AG09309 (cell line): ENCODE measurements at places on chromosomes 3 and 15.

DNA sequence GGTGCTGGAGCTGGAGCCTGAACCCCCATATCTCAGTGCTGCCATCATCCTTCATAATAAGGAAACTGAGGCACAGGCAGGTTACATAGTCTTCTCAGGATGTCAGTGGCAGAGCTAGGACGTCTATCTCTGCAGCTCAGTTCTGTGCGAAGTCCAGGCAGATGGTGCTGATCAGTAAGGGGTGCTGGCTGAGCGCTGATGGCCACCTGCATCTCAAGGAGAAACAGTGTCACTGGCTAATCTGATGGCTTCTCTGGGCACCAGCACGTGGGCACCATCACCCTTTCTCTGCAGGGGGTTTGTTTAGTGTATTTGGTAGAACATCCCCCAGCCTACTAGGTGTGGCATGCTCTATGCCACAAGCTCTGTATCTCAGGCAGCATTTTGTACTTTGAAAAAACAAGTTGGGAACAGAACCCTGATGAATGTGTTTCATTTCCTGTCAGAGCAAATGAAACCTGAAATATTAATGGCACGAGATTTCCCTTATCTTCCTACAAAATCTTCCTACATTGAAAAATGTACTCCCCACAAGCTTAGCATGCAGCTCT, 35.1 kb downstream of the APBA2 start:
- DNase-seq, result no peak

- DNase-seq, result no peak
Measured at GRCh38 chr15:85581495-85581894, 201.1 kb downstream of the AKAP13 start.

GRCh38 chr3:56173601-56174000, 294.7 kb downstream of the ERC2 start:
- DNase-seq, result no peak

- no peak for DNase-seq
Measured at GRCh38 chr15:66071160-66071920, 182.2 kb downstream of the MEGF11 start.

DNA sequence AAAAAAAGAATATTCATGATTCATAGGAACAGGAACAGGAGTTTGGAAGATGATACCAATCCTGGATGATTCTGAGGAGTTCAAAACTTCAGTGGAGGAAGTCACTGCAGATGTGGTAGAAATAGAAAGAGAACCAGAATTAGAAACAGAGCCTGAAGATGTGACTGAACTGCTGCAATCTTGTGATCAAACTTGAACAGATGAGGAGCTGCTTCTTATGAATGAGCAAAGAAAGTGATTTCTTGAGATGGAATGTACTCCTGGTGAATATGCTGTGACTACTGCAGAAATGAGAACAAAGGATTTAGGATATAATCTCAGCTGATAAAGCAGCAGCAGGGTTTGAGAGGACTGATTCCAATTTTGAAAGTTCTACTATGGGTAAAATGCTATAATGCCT, 72.7 kb downstream of the GSK3B start:
- peak; percentile 4 for DNase-seq

DNA sequence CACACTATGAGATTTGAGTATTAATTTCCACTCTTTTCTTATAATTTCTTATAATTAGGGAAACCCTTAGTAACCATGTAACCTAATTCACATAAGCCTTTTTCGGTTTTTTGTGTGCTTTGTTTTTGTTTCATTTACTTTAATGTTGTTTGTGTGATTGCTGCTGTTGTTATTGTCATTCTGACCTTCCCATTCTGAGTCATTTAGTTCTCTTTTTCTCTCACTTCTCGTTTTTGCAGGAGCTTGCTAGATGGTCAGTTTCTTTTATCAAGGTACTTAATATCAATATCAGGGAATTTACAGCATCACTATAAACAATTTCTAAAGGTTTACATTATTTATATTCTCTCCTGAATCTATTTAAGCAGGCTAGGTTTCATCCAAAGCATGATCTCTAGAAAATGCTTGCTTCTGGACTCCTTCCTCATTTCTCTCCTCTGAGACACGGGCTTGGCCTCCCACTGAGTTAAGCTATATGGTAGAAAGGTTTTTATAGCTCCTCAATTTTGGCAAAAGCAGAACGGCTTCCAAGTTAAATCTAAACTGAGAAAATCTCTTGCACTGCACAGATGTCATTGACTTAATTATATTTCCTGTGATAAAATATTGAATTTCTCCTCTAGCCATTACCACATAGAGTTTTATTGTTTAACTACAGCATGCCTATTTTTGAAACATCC, 534.2 kb downstream of the NSUN3 start:
- DNase-seq, result no peak

- DNase-seq, result no peak
Measured at GRCh38 chr15:88701561-88702095, 62.8 kb downstream of the ISG20 start.

DNA sequence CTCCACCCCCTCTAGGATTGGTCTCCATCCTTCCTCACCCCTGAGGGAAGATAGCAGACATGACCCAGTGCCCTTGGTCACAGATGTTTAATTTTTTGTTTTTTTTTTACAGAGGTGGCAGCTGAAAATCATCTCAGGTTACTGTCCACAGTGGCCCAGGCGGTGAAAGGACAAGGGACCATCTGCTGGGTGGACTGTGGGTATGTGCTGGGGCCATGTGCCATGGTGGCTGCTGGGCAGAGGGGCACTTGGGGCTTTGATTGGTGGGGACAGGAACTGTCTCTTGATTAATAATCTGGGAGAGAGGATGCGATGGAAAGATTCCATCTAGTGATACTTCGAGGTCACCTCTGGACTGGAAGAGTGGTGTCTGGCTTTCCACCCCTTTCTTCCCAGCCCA, 25.4 kb downstream of the PDIA5 start:
- DNase-seq, result no peak

DNA sequence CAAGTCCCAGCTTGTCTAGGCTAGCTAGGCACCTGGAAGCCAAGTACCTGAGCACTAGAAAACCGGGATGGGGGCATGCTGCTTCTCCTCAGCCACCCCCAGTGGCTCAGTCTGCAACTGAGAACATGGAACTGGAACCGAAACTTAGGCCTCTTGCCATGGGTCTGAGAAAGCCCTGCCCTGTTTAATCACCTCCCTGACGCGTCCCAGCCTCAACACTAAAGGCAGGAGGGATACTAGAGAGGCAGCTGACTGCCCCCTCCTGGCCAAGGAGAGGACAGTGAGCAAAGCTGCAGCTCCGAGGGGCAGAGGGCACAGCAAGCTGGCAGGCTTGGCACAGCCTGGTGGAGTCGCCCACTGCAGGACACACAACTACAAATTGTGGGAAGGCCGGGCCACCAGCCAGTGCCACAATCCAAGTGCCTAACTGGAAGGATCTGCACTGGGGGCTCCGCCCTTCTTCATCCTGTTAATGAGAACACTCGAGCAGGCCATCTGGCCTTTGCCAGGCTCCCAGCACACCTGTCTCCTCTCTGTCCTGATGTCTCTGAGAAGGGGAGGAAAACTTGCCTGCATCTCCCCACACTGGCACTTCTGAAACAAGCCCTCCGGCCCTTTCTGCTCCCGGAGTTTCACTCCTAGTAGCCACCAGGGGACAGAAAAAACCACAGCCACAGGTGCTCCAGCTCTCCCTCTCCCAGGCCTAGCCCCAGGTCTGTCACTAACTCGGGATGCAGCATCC, 53.7 kb downstream of the BDH1 start:
- no peak for DNase-seq

- DNase-seq, result no peak
Measured at GRCh38 chr15:57738734-57739237, 32.3 kb downstream of the POLR2M start.

- DNase-seq, result no peak
Measured at GRCh38 chr3:173641696-173642095, 244.2 kb downstream of the NLGN1 start.

DNA sequence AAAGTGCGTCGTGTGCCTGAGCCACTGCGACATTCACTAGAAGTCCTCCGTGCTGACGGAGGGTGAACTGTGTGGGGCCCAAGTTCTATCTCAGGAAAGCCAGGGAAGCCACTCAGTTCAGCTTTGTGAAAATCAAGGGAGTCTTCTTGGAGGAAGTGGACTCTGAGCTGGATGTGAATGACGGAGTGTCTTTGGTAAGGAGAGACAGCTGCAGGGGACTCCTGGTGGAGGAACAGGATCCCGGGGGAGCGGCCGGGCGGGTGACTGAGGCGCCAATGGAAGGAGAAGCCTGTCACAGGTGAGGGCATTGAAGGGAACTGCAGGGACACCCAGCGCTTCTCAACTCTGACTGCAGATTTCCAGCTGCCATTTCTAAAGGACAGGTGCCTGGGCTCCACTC, 75.6 kb downstream of the APBA2 start:
- no peak for DNase-seq

DNA sequence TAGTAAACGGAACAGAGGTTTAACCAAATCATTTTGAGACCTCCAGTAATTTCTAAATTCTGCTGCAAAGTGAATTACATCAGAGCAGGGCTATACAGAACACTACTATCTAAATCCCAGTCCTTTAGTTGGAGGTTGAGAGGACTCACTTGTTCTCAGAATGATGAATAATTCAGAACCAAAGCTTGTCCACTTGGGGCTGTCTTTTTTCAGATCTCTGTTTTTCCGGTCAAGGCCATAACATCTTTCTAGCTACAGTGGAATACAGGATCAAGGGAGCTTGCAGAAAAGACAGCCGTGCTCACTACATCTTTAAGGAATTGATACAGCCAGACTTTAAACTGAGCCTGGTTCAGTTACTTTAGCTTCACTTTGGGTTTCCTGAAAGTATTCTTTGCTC, 194.5 kb downstream of the EFHB start:
- DNase-seq, result no peak

- no peak for DNase-seq
Measured at GRCh38 chr15:72858205-72858604, 74.6 kb upstream of the ADPGK start.

DNA sequence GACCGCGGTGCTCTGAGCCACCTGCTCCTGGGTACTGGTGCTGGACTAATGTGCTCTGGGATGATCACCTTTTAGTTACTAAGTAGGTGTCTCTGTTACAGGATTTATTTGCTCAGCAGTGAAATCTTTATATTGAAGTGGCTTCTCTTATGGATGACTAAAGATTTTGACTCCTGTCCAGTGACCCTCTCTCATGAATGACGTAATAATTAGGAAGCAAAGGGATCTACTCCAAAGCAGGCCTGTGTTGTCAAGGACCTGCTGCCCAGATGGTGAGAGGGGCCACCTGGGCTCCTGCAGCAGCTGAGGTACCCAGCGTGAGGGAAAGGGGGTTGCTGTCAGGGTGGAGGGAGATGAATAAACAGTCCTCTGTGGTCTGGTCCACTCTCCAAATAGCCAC, 263.6 kb downstream of the GABRG3 start:
- no peak for DNase-seq

DNA sequence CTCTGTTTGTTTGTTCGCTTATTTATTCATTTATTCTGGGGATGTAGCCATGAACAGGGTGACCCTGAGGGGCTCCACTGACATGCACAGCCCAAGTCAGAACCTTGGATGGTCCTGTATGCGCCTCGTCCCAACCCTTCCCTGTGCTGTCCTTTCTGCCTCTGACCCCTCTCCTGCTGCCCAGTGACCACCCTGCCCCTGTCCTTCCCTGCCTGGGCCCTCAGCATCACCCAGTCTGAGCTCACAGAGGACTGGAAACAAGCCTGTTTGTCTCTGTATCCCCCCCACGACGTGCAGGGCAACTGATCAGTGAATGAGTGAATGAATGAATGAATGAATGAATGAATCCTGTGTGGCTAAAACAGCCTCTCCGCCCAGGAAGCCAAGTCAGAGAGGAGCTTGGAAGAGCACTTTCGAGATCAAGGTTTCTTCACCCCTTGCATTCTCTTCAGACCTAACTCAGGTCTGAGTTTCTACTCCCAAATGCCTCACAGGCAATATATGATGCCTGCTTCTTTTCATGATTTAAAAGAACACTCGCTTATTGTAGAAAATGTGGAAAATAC, 157.7 kb downstream of the SMAD6 start:
- DNase-seq, result no peak
